ENCODE measurements at places on chromosomes 3 and 15.

GRCh38 chr3:65907232-65908130 is 131.2 kb downstream of the MAGI1 start:
- no peak for DNase-seq

DNA sequence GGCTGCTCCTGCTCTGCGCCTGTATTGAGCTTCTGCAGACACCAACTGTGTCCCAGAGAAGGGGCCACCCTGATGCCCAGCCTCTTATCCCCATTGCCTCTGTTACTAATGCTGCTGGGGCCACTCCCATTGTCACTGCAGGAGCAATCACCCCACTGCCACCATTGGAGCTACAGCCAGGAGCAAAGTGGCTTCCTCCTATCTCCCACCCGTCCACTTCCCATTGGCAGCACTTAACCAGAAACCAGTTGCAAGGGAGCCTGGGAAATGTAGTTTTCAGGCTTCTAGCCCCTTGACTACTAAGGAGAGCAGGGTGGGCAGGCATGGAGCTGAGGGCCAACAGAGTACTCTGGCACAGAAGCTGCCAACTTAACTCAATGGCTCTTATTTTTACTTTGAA is 55.9 kb upstream of the KLF13 start:
- DNase-seq: no peak

DNA sequence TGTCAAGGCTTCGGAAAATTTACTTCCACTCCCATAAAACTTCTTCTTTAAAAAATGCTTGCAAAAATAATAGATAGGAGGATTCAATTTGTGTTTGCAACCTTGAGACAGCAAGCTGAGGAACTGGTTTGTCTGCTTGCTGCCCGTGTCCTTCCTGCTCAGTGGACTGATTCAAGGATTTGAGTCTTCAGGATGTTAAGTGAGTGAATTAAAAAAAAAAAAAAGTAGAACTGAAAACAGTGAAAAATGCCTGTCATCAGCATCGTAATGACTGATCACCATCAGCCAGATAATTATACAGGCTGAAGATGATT is 453.7 kb downstream of the FGF12 start:
- DNase-seq: no peak

GRCh38 chr3:126051741-126052140 is 32.2 kb downstream of the SLC41A3 start:
- DNase-seq: no peak

- DNase-seq: peak; percentile 33
These were observed 60.1 kb downstream of the SGO1 start for GRCh38 chr3:20125897-20126296.

DNA sequence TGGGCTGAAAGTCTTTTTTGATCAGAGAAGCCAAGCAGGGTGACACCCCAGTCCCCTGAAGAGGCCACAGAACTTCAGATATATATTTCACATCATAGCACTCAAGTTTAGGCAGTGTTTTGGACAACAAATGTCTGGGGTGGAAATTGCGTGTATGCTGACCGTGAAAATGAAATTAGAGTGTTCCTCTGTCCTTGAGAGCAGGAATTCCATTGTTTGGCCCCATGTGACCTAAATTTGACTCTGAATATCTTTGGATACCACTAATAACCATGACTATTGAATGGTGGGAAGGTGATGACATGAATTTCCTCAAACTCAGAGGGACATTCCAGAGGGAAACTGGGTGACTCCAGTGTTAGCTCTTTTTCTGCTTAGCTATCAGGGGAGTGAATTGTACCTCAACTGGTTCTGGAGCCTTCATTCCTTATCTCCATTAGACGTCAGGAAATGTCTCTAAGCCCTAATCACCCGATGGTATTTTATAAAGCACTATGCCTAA is 263.5 kb upstream of the RASGRP1 start:
- DNase-seq: no peak

- DNase-seq: no peak
These were observed 25.3 kb downstream of the RAD18 start for GRCh38 chr3:8938021-8938420.

DNA sequence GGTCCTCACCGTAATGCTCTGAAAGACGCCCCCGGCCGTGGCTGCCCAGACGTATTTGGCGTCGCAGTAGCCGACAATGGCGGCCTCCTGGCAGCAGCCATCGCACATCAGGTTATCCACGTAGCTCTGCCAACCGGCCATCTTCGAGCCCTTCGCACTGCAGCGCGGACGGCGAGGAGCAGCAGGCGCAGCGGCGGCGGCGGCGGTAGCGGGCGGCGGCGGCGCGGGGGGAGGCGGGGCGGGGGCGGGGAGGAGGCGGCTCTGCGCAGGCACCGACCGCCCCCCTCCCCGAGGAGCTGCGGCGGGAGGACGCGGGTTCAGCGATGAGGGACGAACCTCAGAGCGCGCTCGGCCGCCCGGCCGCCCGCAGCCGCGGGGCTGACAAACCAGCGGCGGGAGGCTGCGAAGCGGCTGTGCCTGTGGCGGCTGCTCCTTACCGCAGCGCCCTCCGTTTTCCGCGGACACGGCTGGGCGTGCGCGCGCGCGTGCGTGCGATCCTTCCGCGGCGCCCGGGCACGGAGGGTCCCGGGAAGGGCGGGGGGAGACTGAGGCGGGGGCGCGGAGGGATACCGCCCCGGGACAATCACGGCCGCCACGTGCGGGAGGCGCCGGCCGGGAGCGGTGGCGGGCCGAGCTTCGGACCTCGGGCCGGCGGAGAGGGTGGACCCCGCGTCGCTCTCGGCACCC is at the start of gene PFN2:
Gene PFN2, minus strand, starts transcription at position 180 of the 687 bp plus-strand sequence. Its CDS starts 39 bp downstream, at position 141.
- DNase-seq: peak; percentile 75

GRCh38 chr3:9500108-9501050 is 53.2 kb downstream of the LHFPL4 start:
- peak; percentile 7 for DNase-seq

DNA sequence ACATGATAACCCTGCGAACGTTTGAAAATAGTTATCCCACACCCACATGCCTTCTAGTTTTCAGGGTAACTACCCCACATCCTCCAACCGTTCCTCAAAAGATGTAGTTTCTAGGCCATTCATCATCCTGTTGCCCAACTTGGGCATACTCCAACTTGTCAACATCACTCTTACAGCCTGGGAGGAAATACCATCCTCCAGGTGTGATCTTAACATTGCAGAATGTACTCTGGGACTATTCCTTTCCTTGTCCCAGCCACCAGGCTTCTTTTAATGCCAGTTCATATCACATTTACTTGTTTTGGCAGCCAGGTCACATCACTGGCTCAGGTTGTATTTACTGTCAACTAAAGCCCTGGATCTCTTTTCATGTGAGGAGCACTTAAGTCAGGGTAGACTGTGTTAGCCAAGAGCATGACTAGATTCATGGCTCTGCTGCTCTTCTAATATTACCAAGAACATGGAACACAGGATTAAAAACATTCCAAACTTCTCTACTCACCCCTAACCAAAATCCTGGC is 4.0 kb upstream of the DENND6A start:
- DNase-seq: no peak

GRCh38 chr3:30273304-30274072 is 332.9 kb upstream of the TGFBR2 start:
- no peak for DNase-seq

Measured in muscle of arm (tissue), 14 donors.